ENCODE measurements at places on chromosomes 4 and X.

DNA sequence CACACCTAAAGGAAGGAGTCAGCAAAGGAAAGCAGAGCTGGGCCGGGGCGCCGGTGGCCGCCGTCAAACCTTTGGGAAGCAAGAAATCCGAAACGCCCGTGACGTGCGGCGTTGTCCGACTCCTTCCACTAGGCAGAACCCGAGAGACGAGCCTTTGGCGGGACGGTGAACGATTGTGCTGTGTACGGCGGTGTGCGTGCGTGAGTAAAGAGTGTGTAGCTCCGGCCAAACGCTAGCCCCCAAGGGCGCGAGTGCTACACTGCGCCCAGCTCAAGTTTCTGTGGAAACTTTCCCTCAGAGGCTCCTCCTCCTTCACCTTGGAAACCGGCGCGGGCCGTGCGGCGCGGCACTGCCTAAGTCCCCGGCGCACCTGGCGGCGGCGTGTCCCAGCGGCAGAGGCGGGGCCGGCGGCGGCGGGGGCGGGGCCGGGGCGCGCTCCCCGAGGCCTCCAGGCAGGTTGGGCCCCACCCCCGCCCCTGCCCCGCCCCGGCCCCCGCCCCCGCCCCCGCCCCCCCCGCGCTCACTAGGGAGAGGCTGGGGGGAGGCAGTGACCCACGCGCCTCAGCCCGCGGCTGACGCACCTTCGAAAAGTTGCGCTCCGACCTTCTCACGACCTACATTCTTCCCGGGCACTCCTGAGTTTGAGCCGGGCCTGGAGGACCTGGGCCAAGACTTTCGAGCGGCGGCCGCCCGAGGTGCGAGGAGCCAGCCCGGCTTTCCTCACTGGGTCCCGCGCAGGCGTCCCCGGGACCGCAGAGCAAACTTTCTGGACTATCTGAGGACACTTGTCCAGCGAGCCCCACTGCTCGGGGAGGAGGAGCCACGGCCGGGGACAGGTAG is at the start of gene FHIP1A:
Gene FHIP1A (plus strand): TSS at position 547 of the 840 bp plus-strand sequence. CDS start 157,084 bp downstream, outside the sequence.
- DNase-seq = peak; percentile 84

GRCh38 chrX:97030947-97031346 is 147.2 kb downstream of the RPA4 start:
- DNase-seq = no peak

GRCh38 chr4:113371111-113371510 is 321.7 kb downstream of the ANK2 start:
- no peak for DNase-seq

GRCh38 chr4:177127658-177128057 is 182.0 kb upstream of the NEIL3 start:
- no peak for DNase-seq

DNA sequence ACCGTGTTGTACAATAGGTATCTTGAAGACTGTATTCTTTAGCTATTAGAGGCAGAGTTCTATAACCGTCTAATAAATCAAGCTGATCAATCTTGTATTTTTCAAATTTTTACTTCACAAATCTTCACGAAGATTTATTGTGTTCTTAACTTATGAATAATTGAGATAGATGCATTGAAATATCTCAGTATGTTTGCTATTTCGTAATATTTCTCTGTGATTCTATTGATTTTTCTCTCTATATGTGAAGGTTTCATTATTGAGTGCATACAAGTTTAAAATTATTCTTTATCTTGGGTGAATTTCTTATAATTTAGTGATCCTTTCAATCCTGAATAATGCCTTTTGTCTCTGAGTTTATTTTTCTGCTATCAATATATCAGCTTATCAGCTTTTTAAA is 19.8 kb upstream of the SHISA3 start:
- DNase-seq = no peak

GRCh38 chr4:7980036-7980435 is 40.4 kb upstream of the AFAP1 start:
- no peak for DNase-seq

DNA sequence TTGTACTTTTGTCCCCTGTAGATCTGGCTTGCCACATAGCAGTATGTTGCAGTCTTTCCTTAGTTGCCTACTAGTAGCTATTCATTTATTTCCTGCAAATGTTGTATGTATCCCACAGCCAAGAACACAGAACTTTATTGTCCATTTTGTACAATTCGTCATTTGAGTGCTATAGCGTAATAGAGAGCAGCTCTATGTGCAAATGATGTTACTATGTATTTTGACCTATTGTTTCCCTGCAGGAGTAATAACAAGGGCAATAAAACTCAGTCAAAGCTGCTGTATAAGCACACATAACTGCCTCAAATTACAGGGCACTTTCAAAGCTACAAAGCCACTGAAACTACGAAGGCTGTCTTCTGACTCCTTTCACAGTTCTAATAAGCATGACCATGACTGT is 48.1 kb downstream of the NRK start:
- DNase-seq = no peak

DNA sequence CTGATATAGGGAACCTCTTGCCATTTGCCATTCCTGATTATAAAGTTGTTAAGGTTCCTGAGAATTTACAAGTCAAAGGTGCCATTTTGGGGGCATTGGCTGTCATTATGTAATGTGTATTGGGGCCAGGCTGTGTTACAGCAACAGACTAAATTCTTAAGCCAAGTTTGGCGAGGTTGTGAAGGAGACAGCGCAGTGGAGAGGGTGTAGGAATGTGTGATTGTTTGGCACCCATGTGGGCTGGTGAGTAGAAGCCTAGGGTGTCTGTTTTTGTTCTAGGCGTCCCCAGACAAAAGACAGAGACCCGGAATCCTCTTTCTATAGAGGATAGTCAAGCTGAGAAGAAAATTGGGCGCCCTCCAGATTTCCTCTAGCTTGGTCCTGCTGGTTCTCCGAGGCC is 2535.3 kb downstream of the PCDH7 start:
- DNase-seq = no peak
